ENCODE measurements at places on chromosomes 5 and 9.

DNA sequence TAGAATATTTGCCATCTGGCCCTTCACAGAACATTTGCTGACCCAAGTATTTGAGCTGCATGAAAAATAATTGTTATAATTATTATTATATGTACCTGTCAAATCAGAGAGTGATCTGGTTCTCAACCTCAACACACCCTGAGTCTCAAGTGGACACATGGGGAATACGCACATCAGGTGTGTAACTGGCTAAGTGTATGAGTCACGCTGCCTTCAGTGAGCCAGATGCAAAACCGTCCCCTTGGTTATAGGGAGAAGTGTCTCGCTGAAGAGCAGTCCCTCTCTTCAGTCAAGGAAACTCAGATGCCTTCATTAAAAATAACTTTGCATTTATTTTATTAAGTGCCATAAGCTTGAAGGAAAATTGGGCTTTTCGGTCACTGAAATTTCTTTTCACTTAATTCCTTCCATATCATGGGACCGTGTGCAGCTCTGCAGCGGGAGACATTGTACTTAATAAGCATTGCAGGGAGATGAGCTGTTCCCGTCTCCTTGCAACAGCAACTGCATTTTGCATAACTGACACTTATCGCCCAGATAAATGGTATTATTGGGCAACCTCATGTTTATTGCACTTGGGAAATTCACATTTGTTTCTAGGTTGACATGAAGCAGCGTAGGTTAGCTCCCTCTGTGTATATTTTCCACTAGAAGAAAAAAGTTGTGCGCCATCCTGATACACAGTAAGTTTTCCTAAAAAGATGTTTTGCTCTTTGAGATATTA lies 512.3 kb upstream of the DAP start:
- no peak for DNase-seq

DNA sequence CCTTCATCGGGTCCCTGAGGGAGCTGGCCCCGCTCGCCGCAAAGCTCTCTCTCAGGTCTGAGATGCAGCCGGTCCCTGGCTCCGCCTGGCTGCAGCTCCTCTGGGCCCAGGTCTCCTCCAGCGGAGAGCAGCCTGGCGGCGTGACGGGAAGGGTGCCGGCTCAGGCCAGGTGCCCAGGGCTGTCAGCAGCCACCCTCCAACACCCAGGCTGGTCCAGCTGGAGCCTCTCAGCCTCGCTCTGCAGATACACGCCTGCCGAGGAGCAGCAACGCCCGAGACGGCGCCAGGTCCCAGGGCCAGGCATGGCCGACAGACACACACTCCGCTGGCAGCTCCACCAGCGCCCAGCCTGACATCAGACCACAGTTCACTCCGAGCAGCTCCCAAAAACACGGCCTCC lies 25.6 kb downstream of the FAM163B start:
- no peak for DNase-seq

DNA sequence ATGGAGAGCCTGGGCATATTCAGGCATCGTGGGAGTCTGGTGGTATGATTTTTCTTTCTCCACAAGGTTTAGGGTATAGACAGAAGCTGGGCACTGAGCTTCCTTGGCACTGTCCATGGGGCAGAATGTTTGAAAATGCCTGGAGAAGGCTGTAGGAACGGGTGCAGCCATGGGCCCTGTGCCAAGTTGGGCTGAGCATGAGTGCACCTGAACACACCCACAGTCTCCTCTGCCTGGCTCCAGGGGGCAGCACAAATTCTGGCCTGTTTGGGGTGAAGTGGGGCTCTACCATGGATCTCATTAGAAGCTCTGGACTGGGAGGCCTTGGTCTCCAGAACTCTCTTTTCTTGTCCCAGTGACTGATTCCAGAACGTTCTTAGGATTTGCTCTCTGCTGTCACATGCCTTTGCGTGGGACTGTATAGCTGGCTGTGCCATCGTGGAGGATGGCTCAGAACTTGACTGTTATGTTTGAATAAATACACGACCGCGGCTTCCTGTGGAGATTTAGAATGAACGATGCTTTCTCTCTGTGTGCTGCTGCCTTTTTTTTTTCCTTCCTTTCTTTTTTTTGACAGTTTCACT lies 229.8 kb downstream of the FANCC start:
- peak; percentile 69 for DNase-seq

- no peak for DNase-seq
Measured at GRCh38 chr9:5922192-5922591, 31.5 kb downstream of the MLANA start.

DNA sequence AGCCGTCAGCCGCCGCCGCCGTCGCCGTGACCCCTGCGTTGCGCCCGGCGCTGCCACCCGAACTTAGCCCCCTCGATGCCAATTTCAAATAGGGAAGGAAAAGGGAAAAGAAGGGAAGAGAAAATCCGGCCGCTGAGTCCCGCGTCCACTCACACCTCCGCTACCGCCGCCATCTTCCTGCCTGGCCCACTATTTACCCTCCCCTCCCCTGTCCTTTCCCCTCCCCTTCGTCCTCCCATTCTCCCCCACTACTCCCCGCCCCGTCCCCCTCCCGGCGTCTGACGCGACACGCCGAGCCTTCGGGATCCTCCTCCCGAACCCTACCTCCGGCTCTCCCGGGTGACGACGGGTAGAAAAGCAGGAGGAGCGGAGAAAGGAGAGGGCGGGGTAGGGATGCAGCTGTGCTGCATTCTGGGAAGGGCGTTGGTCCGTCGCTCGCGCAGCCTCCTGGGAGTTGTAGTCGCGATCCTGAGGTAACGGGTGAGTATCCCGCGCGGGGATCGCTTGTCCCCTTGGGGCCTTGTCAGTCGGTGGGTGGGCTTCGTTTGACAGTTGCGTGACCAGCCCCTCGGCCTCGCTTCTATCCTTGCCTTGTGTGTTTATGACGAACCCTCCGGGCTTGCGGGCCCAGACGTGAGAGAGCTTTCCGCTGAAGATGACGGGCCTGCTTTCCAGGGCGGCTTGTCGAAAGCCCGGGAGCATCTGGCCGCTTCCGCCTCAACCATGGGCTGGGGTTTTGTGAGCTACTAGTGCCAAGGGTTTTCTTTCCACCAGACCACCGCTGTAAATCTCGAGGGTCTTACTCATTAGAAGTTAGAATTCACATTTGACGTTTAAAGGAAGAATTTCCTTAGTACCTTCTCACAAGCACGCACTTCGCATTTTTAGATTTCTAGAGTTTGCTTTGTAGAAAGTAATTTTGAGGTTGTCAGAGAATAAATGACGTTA lies at the start of the genes CERT1 and POLK:
Gene CERT1, minus strand, starts transcription at position 195 of the 948 bp plus-strand sequence. CDS start 422 bp downstream, outside the sequence.
Gene POLK, plus strand, starts transcription at position 457 of the 948 bp plus-strand sequence.
- peak; percentile 97 for DNase-seq
